ENCODE measurements at places on chromosomes 11 and 22.

DNA sequence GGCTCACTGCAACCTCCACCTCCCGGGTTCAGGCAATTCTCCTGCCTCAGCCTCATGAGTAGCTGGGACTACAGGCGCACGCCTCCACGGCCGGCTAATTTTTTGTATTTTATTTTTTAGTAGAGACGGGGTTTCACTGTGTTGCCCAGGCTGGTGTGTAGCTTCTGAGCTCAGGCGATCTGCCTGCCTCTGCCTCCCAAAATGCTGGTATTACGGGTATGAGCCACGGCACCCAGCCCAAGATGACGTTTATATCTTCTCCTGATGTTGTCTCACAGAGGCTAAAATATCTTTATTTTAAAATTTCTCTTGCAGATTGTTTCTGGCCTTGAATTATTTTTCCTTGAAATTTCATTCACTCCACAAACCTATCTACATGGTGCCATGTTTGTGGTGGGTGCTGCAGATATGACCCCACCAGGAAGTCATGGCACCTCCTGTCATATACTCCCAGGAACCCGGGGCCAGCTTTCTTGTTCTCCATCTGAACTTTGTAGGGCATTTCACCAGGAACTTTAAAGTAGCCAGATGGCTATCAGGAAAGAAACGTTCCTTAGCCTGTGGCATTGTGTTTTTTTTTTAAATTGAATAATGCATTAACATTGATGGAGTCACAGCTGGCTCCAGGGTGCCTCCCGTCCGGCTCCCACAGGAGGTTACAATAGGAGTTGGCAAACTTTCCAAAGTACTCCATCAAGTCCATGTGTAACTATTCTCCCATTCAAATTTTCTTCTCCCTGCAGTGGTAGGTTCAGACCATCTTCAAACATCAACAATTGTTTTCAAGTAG is 42.0 kb upstream of the LIPT2 start:
- no peak for DNase-seq

GRCh38 chr11:47148903-47149531 is 27.7 kb downstream of the ARFGAP2 start:
- DNase-seq: no peak

DNA sequence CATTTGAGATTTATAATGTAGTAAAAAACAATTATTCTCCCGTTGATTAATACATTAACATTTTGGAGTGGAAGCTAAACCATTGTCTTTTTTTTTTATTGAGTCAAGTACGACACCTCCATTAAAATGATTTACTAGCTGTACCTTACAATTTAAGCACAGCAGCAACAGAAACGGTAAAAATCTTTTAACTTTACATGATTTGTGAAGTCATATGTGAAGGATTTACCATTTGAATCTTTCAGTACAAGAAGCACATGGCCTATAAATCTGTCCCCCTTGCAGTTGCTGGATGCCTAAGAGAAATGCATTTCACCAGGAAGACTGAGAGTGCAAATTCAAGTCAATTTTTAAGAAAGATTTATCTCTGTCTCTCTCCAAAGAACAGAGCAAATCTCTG is 324.6 kb downstream of the CADM1 start:
- DNase-seq: no peak

DNA sequence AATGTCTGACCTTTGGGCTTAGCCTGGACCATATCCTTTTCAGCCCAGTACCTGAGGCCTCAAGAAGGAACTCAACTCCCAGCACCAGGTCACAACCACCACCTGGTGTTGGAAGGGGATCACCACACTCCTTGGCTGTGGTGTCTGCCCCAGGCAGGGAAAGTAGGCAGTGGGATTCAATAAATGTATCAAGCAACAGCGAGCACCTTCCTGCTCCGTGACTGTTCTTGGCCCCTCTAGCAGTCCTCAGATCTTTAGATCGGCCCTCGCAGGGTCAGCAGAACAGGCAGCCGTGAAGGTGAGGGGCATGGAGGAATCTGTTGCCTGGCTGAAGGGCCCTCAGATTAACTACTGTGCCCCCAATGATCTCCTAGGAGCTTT is 15.9 kb downstream of the ARFGAP2 start:
- DNase-seq: no peak

DNA sequence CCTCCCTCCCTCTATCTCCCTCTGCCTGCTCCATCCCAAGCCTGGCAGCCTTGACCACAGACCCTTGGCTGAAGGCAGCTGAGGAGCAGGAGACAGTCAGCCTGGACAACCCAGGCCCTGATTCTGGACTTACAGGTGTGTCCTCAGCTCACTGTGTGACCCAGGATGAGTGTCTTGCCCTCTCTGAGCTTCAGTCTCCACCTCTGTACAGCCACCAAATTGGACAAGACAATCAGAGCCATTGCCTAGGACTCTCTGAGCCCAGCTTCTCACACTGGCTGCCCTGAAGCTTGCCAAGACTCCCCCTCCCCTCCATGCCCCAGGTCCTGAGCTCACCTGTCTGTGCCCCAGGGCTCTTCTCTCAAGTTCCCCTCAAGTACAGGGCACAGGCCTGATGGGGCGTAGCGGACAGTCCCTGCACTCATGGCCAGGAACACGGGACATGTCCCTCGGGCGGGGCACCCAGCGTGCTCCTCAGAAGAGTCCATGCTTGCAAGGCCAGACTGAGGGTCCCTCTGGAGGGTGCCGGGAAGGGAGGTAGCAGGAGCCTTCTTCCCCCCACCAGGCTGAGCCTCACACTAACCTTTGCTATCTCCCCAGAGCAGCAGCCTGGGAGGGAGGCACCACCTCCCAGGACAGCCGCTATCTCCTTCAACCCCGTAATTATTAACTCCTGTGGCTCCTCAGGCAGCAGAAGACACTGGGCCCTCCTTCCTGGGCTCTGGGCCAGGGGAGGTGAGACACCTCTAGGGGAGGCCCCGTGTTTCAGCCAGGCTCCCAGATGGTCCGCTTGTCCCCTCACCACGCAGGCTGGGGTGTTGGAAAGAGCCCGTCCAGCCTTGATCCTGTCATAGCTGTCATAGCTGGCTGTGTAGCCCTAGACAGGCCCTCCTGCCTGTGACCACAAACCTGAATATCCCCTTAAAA is 2.6 kb upstream of the RAB3IL1 start:
- DNase-seq: no peak

DNA sequence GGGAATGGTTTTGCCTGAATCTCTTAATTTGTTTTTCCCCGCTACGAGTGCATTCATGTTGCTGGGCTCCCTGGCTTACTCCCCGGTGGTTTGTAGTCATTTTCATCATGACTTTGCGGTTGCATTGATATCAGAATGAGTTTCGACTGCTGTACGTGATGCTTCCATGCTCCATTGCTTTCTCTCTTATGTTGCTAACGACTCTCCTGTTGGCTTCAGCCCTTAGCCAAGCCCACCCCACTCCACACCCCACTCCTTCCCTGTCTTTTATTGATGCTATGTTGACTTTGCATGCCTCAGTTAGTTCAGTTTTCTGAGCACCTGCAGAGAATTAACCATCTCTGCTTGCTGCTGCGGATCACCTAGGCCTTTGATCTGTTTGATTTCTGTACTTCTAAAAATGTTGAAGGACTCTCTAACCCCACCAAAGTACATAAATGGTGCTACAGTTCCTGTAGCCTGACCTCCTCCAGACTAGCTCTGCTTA is 65.3 kb downstream of the ARFGAP2 start:
- DNase-seq: no peak

DNA sequence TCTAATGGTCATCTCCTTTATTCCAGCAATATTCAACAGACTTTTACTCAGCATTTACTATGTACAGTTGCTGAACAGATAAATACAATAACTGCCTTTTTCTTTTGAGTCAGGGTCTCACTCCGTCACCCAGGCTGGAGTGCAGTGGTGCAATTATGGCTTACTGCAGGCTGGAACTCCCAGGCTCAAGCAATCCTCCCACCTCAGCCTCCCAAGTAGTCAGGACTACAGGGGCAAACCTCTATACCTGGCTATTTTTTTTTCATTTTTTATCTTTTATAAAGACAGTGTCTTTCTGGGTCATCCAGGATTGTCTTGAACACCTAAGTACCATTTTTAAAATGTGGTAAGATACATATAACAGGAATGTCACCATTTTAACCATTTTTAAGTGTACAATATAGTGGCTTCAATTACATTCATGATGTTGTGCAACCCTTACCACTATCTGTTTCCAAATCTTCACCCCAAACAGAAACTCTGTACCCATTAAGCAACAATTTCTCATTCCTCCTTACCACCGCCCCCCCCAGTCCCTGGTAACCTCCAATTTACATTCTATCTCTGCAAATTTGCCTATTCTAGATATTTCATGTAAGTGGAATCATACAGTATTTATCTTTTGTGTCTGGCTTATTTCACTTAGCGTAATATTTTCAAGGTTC is 67.8 kb downstream of the MIAT start:
- peak; percentile 24 for DNase-seq

DNA sequence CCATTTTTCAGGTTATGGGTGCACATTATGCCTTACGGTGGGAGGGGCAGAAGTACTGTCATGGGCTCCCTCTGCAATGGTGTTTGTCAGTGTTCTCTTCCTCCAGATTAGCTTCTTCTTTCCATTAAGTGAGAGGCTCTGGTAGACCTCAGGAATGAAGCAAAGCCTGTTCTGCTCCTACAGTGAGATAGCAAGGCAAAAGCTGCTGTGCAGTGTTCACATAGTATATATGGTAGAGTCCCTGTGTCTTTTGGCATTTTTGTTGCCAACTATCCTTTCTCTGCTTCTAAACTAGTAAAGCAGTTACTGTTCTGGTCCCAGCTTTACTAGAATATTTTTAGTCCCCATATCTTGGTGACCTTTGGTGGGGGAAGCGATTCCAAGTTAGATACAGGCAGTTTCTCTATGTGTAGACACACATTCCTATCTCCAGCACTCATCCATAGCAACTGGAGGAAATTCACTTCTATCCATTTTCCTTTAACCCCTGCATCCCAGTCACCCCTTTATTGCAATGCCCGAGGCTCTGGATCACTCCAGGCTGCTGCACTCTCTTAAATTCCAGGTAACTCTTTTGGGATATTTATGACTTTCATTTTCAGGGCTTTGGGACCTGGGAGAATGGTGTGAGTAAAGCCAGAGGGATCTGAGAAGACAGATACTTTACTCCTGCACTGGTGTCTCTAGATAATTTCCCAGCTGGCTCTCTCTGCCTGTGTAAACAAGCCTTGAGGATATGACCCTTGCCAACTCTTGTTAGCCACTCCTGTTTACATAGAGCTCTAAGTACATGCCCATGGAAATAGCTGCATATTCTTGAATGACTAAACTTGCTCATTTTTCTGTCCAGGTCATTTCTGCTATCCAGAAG is 3.9 kb upstream of the TRIM34 start:
- no peak for DNase-seq

DNA sequence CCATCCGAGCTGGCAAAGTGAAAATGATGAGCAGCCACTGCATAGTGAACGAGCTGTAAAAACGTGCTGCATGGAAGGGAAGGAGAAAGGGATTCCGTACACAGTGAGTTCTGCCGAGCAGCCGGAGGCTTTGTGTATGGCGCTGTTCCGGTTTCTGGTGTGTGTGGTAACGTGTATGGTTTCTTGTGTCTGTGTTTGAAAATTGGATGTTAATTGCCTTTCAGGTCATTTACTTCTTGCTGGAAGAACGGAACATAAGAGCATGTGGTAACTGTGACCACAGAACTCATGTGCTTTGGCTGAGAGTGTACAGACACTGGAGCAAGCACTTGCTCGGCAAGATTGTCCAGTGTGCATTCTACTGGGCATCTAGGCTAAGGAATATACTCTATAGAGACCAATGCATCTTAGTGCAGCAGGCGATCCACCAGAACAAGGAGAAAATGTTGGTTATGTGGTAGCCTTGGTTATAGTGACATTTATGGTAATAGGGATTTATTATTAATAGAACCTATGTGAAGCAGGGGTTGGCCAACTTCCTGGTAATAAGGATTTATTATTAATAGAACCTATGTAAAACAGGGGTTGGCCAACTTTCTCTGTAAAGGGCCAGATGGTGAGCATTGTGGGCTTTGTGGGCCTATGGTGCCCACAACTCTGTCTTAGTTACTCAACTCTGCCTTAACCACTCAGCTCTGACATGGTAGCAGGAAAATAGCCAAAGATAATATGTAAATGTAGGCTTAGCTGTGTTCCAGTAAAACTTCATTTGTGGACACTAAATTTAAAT is 49.2 kb downstream of the GRAMD1B start:
- DNase-seq: peak; percentile 42

GRCh38 chr11:11722861-11723260 is 101.1 kb upstream of the GALNT18 start:
- DNase-seq: no peak

- DNase-seq: no peak
These were observed 15.7 kb downstream of the PIH1D2 start for GRCh38 chr11:112058103-112058502.

DNA sequence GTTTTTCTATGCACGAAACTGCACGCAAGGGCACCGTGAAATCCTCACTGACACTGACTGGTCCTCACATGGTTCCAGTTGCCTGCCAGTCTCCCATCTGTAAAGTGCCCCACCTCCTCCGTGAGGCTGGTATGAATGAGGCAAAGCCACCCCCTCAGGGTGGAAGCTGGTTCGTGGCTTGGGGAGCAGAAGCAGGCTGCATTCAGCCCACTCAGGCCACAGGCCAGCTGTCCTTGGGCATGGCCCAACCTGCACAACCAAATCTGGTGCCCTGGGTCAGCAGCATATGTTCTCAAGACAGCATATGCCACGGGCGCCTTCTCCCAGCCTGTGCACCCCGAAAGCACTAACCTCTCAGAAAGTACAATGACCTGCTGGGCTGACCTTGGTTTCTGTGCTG is 29.3 kb downstream of the SERPINH1 start:
- no peak for DNase-seq

DNA sequence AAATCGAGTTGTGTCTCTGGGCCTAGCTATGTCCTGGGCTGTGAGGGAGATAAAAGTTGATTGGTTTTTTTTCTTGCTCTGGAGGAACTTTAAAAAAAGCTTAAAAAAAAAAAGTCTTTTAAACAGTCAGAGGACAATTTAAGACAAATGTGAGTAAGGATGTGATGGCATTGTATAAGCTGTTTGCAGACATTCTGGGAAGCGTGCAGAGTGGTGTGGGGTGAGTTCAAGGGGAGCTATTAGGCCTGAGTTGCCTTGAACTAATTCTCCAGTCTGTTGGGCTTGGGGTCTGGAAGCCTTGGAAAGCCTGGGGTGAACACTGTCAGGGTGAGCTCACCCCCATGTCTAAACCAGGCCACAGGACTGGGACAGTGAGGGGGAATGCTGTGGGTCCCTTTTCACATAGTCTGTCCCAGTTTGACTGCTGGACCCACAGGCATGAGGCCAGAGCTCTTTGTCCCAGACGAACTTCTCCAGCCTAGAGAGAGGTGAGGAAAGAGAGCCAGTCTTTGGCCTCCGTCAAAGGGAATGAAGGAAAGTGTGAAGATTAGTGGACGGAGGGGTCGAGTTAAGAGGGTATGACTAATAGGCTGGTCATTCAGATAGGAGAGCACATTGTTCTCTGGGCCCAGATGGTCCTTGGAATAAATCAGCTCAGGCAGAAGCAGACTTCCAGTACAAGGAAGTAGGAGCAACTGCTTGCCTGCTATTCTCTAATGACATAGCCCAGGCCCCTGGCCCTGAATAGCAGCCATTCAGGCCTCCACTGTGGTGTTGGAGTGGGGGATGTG is 76.4 kb upstream of the NNMT start:
- no peak for DNase-seq
